ENCODE measurements at places on chromosomes 16 and 17.

GRCh38 chr16:88810912-88811768 lies 588 bp downstream of the APRT start:
- peak; percentile 78 for DNase-seq

- DNase-seq: no peak
Observed at GRCh38 chr17:42617956-42618431, 8.5 kb downstream of the TUBG1 start.

- no peak for DNase-seq
Observed at GRCh38 chr17:31472137-31472536, 80.7 kb downstream of the RAB11FIP4 start.

DNA sequence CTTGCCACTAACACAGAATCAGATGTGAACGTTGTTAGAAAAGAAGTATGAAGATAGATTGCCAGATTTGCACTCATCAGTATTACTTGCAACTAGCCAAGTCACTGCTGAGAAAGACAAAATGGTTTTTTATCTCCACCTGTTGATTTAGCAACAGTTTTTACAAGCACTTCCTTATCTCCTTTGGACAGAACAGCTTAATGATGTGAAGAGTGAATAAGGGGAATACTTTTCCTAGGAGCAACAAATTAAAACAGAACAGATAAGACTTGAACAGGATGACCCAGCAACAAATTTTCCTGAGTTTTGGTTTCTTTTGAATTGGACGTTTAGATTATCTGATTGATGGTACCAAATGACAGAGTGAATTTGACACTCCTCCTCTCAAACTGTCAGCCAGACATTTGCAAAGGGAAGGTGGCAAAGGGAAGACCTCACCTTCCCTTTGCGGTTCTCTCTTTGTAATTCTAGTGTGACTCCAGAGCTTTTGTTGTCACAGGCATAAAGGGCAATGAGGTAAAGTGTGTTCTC lies 130.6 kb downstream of the NLK start:
- no peak for DNase-seq

DNA sequence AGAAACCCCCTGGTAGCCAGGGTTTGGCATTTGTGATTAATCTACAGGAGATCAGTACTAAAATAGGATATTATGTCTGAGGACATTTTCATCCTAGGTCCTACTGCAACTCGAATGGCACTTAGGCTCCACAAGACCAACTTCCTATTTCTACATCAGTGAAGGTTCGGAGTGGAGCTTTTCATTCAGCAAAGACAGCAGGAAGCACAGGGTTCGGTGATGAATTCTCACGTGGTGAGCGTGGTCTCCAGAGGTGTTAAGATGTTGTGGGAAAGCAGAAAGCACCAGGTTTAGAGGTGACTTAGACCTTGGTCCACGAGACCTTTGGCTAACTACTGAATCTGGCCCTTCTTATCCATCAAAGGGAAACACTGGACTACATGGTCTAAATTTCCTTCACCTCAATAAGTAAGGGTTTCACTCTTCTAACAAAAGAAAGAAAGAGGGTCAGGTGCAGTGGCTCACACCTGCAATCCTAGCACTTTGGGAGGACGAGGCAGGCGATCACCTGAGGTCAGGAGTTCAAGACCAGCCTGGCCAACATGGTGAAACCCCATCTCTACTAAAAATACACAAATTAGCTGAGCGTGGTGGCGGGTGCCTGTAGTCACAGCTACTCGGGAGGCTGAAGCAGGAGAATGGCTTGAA lies 13.9 kb upstream of the HELZ start:
- DNase-seq: peak; percentile 21

DNA sequence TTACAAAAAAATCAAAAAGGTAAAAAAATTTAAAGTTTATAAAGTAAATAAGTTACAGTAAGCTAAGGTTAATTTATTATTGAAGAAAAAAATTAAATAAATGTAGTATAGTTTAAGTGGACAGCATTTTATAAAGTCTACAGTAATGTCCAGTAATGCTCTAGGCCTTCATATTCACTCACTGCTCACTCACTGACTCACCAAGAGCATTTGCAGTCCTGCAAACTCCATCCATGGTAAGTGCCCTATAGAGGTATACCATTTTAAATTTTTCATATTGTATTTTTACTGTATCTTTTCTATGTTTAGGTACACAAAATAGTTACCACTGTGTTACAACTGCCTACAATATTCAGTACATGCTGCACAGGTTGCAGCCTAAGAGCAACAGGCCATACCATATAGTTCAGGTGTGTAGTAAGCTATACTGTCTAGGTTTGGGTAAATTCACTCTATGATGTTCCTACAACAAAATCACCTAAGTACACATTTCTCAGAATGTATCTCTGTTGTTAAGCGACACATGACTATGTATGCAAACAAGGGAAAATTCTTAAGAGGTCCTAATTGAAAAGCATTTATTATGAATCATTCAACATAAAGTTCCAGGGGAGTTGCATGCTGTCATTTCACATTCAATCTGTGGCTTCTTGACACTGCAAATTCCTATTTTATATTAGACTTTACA lies 92.3 kb downstream of the SPAG9 start:
- no peak for DNase-seq

- DNase-seq: no peak
Observed at GRCh38 chr16:85234310-85235204, 122.3 kb upstream of the CIBAR2 start.

DNA sequence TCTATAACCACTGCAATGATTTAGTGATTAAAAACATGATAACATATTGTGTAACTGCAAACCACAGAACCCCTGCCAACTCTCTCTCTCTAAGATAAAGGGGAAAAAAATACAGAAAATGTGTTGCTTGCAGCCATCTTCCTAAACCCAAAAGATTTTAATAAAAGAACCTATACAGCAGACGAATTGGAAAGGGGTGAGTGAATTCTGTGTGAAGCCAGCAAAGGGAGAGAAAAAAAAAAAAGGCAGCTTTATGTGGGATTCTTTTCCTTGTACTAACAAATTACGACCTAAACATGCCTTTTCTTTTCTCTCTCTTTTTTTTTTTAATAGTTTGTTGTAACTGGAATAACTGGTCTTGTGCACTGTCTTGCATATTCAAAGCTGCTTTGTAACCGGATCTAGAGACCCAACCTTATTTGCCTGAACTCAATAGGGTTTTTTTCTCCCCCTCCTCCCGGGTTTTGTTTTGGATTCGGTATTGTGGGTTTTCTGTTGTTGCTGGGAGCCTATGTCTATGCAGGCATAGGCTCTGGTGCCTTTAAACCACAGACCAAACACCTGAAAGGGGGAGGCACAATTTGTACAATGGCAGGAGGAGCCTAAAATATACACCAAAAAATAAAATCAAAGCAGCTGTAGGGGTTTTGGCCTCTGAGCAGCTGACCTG lies 7.0 kb upstream of the ZFHX3 start:
- no peak for DNase-seq

DNA sequence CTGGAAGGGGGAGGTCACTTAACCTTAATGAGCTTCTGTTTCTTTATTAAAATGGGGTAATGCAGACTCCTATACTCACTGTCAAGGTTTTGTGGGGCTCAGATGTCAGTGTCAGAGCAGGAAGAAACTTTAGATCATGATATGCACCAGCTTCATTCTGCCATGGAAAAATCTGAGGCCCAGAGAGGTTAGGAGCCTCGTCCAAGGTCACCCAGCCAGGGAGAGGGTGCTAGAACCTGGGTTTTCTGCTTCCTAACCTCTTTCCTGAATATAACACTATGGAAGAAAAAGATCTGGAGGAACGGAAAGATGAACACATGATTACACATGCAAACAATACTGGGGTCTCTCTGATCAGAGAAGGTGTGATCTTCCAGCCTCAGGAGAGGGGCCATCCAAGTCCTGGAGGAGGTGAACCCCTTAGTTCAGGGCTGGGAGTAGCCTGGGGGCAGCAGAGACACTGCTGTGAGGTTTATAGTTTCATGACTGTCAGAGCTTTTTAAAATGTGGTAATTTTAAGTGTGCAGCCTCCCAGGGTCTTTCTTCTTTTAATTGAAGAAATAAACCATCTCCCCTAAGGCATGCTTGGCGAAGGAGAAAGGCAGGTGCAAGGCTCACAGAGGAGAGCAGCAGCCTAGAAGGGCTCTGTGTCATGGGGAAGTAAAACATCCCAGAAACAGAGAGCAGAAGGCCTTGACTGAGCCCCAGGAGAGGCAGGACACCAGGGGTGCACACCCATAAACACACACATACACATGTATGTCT lies 10.2 kb upstream of the MEOX1 start:
- DNase-seq: no peak

GRCh38 chr17:31308372-31309334 lies 5.2 kb downstream of the EVI2B start:
- DNase-seq: no peak

- DNase-seq: no peak
Observed at GRCh38 chr16:69566240-69566980, 644 bp downstream of the NFAT5 start.

GRCh38 chr17:2736956-2737355 lies 12.5 kb downstream of the CCDC92B start:
- DNase-seq: no peak

- DNase-seq: no peak
Observed at GRCh38 chr17:7803981-7804380, 30.0 kb upstream of the KDM6B start.

- no peak for DNase-seq
Observed at GRCh38 chr17:35239823-35240222, 3.0 kb upstream of the SLFN5 start.

DNA sequence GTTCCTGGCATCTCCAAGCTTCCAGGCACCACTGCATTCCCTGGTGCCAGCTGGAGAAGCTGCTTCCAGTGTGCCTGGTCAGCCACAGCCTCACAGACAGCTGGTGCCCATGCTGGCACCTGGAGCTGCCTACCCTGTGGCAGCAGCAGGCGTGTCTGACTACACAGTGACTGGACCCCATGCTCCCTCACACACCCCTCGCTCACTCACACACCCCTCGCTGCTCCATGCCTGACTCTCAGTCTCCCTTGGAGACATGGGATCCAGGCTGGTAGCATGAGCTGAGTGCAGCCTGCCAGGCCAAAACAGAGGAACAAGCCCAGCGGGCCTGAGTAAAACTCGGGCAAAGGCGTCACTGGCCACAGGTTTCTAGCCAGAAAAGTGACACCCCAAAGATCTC lies 59.1 kb upstream of the SMIM36 start:
- DNase-seq: no peak

DNA sequence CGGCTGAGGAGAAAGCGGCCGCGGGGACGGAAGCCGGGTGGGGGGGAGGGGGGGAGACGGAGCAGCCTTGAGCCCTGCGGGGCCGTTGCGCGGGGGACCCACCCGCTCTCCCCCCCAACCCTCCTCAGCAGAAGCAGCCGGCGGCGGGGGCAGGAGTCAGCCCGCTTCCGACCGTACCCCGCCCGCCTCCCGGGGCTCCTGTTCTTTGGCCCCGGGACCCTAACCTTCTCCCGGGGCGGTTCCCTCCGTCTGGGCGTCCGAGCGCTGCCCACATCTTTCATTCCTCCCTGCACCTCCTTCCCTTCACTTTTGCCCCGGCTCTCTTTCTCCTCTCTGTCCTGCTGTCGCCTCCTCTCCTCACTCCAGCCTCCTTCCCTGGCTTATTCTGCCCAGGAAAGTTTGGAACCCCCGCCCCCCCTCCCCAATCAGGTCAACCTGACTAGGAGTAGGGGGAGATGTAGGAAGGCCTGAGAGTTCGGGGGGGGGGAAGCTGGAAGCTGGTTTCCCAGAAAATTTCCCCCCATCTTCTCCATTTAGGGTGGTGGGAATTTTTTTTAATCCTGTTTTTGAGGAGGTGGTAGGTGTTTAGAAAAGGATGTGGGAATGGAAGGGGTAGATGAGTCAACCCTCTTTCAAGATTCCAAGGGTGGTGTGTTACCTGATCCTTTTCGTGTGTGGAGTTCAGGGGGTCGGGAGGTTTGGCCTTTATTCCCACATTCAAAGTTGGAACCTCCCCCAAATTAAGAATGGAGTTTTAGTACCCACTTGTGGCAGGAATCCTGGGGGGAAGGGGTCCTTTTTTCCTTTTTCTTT lies 427 bp upstream of the NLK start:
- no peak for DNase-seq

GRCh38 chr16:31664683-31665482 lies 137.2 kb downstream of the AHSP start:
- no peak for DNase-seq

- DNase-seq: no peak
Observed at GRCh38 chr16:17058471-17058870, 412.3 kb downstream of the XYLT1 start.

DNA sequence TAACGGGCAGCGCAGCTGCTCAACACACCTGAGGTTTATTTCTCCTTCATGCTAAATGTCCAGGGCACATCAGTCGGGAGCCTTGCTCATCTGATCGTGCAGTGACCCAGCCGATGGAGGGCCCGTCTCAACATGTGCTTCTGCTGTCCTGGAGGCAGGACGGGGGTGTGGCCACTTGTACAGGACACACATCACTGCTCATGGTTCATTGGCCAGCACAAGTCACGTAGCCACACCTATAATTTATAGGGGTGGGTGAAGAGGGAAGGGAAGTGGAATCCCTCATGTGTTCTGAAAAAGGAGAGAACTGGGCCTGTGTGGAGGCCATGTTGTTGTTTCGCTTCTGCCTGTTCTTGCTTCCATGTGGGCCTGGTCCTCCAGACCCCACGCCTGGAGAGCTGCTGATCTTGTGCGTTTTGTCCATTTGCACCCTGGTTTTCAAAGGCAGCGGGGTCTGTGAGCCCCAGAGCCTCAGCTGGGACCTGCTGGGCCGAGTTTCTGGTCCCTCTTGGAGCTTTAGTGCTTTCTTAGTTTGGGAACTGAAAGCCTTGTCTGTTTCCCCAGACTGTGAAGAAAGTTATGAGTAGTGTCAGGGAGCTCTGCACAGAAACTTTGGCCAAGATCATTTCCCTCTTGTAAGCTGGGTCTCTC lies 60.5 kb downstream of the CMIP start:
- DNase-seq: no peak

DNA sequence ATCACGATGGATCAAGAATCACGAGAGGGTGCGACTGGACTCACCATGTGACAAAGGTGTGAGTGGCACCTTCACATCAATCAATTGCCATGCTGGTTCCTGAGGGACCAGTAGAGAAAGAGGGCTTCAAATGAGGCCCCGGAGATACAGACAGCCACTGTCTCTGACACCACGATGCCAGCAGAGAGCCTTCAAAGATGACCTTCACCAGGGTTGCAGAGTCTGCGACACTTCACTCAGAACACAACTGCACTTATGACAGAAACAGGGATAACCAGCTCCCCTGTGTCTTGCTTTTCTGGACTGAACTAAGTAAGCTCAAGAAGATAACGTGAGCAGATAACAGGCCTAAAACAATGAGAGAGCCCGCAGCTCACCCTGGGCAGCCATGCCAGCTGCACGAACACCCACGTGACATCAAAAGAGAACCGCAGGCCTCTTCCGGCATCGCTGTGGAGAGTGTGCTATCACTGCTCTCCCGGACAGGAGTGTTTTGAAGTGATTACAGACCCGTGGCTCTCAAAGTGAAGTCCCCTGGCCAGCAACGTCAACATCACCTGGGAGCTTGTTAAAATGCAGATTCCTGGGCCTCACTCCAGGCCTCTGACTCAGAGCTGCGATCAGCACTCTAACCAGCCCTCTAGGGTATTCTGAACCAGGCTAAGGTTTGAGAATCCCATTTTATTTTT lies 36.4 kb downstream of the KLHDC4 start:
- no peak for DNase-seq

- no peak for DNase-seq
Observed at GRCh38 chr17:31072186-31072585, 22.6 kb upstream of the NF1 start.

GRCh38 chr16:24801761-24802302 lies 43.9 kb upstream of the SLC5A11 start:
- no peak for DNase-seq
